ENCODE measurements at places on chromosomes 12 and 14. TPM values are rescaled to one million over a fixed set of nuclear protein-coding genes. Genes with fewer than 3 reads are reported as not detected.

The PTPRQ gene
- total RNA-seq: not detected

The EP400 gene
- total RNA-seq: 73.4 TPM

The HOXC4 gene
- total RNA-seq: 5.6 TPM

The MMP19 gene
- not detected for total RNA-seq

The KRT74 gene
- total RNA-seq: not detected

The KRT8 gene
- total RNA-seq: 8.3 TPM

The CMA1 gene
- not detected for total RNA-seq

The RFLNA gene
- 2.1 TPM for total RNA-seq

The AICDA gene
- total RNA-seq: not detected

The FGF23 gene
- total RNA-seq: 0.25 TPM

The SRGAP1 gene
- total RNA-seq: 14.8 TPM

The SERPINA9 gene
- not detected for total RNA-seq

The TRPV4 gene
- 3.5 TPM for total RNA-seq

The DPF3 gene
- total RNA-seq: 1.3 TPM

The FLRT2 gene
- 13.5 TPM for total RNA-seq

The PPP1R1A gene
- 9.1 TPM for total RNA-seq

The IRAK3 gene
- 0.61 TPM for total RNA-seq

The AJUBA gene
- total RNA-seq: 33.1 TPM

The RNASE3 gene
- not detected for total RNA-seq

The PRPH gene
- 0.70 TPM for total RNA-seq

The STAT2 gene
- total RNA-seq: 70.0 TPM

The DMAC2L gene
- total RNA-seq: 18.8 TPM

The CDCA3 gene
- 67.9 TPM for total RNA-seq

The EML5 gene
- total RNA-seq: 1.3 TPM

The GNG2 gene
- total RNA-seq: 174 TPM

The RERGL gene
- total RNA-seq: not detected

The CMKLR1 gene
- 0.32 TPM for total RNA-seq

The TMTC3 gene
- total RNA-seq: 23.6 TPM

The SIX6 gene
- not detected for total RNA-seq

The BCL2L14 gene
- 1.2 TPM for total RNA-seq

The HELB gene
- 4.6 TPM for total RNA-seq

The CCDC196 gene
- total RNA-seq: not detected

The GPR84 gene
- not detected for total RNA-seq

The HOXC12 gene
- not detected for total RNA-seq

The PDZRN4 gene
- 1.8 TPM for total RNA-seq

The KRT75 gene
- total RNA-seq: not detected

The KERA gene
- total RNA-seq: not detected

The LAG3 gene
- 4.7 TPM for total RNA-seq

The DDX55 gene
- 42.8 TPM for total RNA-seq

The ACOT6 gene
- not detected for total RNA-seq
